ENCODE measurements at places on chromosomes 11 and 22.

- DNase-seq, result no peak
Measured at GRCh38 chr11:30789270-30789669, 203.1 kb upstream of the MPPED2 start.

DNA sequence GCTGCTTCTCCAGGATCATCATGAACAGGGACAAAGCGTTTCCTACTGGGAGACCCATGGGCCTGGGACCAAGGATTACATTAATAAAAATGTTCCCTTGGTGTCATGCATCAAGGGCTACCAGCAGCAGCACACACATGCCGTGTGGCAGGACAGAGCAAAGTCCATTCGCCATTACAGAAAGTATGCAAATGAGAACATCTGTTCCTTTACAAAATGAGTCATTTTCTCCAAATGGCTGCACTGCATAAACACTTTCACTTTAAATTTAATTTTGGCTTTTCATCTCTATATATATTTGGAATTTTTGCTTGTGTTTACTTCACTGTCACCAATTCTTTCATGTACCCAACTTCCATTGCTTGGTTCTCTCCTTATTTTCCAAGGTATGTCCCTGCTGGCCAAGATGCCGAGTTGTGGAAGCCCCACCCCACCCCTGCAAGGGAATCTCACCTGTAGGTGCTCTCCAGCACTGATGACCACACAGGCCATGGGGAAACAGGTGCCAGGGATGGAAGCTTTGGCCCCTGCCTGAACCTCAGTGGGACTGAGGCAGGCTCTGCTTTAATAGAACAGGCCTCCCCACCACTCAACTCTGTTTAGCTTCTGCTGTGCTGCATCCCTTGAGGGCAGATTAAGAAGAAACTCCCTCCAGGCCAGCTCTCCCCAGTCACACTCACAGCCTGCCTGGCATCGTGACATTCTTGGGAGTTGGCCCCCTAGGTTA, 15.6 kb upstream of the GNAZ start:
- DNase-seq, result no peak

DNA sequence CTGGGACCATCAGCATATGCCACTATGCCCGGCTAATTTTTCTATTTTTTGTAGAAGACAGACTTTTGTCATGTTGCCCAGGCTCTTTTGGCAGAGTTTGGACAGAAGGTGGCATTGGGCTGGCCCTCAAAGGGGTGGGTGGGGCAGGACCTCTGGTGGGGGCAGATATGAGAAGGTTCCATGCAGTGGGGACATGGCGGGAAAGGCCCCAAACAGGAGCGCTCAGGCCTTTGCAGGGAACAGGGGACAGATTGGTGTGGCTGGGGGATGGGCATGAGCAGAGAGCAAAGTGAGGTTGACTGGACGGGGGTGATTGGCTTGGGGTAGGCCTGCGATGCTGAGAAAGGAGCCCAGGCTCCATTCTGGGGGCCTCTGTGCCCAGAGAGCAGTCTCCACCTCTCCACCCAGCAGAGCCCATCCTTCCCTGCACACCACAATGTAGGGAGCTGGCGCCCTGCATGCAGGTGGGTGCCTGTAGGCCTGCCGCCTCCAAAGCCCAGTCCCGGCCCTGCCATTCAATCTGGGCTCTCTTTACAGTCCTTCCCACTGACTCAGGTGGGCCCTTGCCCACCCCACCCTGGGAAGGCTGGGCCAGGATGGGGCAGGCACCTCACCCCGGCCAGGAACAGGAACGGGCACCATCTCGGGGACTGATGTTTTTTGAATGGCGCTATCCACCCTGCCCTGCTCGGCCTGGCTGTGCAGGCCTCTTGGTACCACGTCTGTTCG, 98.7 kb downstream of the MORC2 start:
- DNase-seq, result no peak

- no peak for DNase-seq
Measured at GRCh38 chr22:31836010-31836409, 82.2 kb downstream of the DEPDC5 start.

DNA sequence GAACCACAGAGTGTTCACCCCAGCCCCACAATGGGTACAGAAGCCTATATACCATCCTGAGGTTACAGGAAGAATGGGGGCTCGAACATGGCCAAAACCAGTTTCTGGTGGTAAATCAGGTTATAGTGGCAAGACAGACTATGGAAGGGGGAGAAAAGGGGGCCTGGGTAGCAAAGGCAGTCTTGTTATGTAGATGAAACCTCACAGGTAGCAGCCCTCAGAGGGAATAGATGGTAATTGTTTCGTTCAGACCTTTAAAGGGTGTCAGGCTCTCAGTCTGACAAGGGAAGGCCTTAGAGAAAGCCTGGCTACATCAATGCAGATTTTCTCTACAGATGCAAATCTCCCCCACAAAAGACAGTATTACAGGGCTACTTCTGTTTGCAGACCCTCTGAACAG, 3.4 kb downstream of the CAPN1 start:
- DNase-seq, result no peak

DNA sequence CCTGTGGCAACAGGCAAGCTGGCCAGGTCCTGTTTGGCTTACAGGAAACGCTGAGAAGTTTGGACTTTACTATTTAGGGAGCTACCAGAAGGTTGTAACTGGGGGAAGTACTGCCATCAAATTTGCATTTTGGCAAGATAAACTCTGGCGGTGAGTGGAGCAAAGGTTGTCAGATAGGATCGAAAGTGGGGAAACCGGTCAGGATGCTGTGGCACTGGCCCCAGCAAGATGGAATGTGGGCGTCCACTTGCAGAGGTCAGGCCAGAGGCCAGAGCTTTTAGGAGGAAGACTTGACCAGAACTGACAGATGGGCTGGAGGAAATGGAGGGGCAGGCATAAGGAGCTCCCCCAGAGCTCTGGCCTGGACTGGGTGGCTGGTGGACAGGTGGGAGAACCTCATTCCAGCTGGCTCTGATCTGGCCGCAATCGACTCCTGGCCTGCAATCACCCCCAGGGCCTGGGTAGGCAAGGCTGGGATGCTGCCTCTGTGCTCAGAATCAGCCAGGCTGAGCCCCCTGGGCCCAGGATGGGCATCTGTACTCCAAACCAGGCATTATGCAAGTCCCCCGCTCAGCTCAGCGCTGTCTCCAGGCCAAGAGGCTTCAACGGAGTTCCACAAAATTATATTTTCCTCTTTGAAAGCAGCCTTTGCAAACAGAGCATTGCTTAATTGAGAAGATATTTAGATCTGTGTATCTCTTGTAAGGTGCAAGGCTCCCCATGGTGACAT, 178.3 kb upstream of the NECTIN1 start:
- DNase-seq, result peak; percentile 24

DNA sequence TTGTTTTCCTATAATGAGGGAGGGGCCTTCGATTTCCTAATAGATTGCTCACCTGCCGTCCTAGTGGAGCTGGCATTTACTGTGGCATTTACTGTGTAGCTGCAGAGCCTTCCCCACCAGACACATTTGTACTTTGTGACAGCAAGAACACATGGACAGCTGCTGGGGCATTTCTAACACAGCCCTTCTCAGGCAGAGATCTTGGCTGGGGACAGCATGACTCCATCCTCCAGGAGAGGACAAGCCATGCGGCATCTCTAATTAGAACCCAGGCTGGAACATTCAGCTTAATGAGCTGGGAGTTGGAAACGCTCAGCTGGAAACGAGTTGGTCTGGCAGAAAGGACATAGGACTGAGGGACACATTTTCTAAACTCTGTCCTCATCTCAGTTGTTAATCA, 887.5 kb downstream of the NTM start:
- DNase-seq, result no peak

DNA sequence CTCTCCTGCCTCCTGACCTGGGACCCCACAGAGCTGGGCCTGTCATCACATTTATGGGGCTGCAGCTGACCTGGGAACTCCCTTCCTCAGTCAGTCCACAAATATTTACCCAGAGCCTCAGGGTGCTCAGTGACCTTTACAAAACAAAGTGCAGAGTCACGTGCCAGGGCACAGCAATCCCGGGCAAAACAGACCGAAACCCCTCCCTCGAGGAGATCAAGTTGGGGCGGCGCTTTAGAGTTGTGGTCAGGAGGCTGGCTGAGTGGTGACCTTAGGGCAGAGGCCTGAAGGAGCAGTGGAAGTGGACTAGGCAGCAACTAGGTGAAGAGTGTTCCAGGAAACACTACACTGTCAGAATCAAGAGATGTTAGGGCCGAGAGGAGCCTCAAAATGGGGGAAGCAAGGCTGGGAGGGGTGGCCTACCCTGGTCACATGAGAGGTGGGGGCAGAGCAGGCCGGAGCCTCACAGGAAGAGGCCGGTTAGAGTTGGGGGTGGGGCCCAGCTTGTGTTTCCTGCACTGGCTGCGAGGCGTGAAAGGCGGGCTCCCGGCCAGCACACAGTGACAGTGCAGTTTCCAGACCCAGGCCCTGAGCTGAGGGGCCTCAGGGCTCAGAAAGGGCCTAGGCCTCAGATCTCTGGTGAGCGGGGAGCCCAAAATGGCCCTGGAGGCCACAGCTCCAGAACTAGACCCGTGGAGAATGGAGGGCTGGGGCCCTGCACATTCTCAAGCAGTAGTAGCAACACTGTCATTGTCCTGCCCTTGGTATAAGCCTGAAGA, 3.7 kb upstream of the NEAT1 start:
- DNase-seq, result peak; percentile 36

DNA sequence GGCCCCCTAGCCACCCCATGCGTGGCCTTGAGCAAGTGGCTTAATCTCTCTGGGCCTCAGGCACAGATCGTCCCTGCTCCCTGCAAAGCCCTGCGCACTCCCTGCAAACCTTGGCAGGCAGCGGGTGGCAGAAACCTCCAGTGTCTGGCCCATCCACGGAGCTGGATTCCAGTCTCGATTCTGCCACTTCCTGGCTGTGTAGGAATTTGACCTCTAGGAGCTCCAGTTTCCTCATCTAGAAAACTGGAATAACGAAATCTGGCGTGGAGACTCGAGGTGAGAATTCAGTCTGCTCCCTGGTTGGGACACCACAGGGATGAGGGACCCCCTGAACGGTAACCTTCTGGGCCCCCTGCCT, 186.9 kb downstream of the MN1 start:
- no peak for DNase-seq

- no peak for DNase-seq
Measured at GRCh38 chr22:20156042-20156389, 5.2 kb upstream of the CCDC188 start.

DNA sequence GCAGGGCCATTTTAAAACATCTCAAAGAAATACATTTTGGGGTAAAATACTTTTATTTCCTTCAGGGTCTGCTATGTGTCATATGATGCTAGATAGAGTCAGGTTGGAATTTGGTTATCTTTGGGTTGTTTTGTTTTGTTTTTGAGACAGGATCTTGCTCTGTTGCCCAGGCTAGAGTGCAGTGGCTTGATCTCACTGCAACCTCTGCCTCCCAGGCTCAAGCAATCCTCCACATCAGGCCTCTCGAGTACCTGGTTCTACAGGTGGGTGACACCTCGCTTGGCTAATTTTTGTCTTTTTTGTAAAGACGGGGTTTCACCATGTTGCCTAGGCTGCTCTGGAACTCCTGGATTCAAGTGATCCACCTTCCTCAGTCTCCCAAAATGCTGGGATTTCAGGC, 17.3 kb downstream of the DENND5A start:
- DNase-seq, result no peak

DNA sequence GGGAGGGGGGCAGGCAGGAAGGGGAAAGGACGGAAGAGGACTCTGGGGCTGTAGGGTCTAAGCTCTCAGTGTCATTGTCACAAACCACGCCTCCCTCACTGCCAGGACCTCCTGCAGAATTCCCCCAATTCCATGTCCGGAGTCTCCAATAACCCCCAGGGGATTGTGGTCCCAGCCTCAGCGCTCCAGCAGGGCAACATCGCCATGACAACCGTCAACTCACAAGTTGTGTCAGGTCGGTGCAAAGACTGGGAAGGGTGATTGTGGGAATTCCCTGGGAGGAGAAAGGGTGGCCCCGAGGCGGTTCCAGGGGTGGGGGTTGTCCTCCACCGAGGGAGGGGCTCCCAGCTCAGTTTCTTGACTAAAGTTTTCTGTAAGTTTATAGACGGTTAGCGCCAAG, 86.0 kb downstream of the FEZ1 start:
- peak; percentile 17 for DNase-seq

DNA sequence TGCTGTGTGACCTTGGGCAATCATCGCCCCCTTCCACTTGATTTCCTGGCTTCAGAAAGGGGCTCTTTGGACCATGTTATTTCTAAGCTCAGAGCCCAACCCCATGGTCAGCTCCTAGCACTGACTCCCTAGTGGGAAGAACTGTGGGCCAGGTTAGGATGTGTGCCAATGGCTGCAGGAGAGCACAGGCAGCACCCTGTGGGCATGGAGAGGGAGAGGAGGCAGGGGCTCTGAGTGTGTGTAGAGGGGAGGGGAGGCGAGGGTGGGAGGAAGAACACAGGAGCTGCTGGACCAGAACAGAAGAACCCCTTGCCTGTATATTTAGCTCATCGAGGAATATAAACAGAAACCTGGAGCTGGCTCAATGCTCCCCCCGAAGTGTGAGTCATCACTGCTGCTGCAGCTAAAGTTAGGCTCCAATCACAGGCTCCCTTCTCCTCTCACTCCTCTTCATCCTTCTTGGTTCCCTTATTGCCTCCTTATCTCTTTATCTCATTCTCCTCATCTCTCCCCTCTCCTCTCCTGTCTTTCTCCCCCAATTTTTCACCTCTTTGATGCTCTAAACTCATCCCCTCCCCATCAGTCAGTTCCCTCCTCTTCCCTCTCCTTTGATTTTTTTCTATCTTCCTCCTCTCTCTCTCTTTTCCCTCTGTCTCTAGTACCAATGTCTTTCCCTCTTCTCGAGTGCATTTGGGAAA, 14.5 kb upstream of the RPS19BP1 start:
- no peak for DNase-seq

DNA sequence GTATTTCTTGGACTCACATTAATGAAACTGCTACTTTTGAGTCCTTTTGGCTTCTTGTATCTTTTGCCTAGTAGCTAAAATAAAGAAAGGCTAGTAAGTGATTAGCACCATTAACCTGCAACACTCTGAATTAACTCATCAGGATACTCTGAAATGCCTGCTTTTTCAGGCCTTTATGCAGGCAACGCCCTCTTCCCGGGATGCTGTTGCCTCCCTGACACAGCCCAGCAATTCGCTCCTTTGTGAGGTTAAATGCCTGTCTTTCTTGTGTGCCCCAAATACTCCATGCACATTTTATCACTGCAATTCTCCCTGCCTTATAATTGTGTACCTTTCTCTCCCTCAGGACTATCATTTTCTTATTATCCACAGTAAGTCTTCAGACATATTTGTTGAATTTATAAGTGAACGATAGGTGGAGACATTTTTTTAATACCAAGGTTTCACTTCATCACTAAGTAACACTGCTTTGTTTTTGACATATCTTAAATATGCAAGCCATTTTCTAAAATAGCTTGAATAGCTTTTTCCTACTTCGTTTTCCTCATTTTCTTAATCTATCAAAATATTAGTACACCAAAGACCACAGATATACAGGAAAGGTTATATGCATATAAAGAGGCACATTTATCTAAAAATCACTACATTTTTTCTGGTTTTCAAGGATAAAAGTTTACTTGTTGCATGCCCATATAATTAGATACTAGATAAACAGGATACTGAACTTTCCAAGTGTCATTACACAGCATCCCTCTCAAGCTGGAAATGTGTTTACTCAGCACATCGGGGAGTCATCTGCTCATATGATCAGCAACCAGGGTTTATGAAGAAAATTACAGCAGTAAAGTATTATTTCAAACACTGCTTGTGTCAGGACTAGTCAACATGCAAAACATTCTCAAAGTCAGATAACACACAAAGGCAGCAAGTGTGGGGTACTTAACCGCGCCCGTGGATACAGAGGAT, 48.5 kb upstream of the DDI1 start:
- no peak for DNase-seq

Data from NCI-H524 (cell line).